Caki2 (cell line): ENCODE measurements at places on chromosomes 5 and 9. TPM values are rescaled to one million over a fixed set of nuclear protein-coding genes. Genes with fewer than 3 reads are reported as not detected.
A peak's percentile ranks its signal among the peaks of the same experiment; 100 is the strongest.

DNA sequence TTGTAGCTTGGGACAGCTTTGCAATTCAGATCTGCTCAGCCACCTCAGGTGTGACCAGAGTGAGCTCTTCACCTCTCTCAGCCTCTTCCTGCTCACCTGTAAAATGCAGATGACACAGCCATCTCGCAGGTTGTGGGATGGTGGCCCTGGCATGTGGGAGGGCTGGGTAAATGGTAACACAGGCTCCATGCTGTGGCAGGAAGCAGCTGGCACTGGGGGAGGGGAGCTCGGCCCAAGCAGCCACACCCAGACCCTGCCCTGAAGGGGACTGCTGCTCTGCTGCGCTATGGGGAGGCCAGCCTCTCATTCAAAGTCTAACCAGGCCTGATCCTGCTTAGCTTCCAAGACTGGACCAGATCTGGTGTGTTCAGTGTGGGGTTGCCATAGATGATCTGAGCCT, 24.1 kb downstream of the PHF2 start:
- DNase-seq, result no peak

DNA sequence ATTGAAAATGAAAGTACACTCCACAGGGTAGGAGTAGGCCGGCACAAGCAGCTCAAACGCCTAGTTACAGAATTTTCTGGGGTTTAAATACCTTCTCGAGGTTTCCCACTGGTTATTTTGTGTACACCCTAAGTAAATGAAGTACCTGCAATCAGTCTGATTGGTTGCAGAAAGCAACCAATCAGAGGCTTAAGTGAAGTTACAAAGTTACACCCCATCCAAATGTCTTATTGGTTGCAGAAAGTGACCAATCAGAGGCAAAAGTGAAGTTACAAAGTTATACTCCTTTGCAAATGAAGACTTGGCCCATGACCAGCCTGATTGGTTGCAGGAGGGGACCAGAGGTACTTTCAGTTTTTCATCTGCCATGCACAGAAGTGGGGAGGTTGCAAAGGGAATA, 33.2 kb upstream of the ERAP2 start:
- peak; percentile 3 for DNase-seq

DNA sequence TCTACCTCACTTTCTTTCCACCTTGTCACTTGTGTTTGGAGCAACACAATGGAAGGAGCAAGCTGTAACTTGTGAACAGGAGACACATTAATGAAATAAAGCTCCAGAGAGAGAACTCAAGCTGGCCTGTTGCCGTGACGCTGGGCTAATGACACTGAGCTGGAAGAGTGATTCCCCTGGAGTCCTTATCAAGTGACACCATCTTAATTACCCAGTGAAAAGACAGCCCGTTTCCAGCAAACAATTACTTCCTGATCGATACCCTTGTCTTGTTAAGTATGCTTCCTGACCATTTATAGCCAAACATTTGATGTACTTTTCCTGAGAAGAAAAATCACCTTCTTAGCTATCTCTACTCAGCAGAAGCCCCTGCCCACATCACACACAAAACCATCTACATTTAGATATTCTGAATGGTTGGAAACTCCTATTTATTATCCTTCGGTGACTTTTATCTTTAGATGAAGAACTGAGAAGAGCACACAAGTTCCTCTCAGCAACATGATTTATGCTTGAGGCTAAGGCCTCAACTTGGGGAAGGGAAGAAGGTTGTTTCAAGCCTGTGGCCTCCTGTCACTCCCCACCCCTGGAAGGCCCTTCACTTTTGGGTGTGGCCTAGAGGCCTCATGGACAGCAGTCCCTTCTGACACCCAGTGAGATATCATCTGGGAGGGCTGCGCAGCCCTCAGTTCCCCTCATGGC, 34.1 kb downstream of the CRHBP start:
- no peak for DNase-seq

DNA sequence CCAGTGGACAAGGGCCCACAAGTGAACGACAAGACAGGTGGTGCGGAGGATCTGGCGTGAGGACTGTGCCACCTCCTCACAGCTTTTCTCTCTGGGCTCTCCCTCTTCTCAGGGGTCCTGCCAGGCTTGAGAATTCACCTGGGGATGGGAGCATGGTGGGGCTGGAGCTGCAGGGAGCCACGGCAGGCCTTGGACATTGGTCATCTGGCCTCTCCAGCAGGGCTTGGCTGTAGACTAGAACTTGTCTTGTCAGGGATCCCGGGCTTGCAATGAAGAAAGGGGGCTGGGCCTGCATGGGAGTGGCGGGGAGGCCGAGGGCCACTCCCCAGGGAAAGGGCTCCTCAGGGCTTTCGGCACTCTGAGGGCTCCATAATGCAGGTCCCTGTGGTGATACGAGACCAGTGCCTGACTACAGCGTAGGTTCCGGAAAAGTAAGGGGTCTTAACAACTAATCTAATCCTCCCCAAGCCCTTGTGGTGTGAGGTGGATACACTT, 126.7 kb downstream of the MACROH2A1 start:
- no peak for DNase-seq

DNA sequence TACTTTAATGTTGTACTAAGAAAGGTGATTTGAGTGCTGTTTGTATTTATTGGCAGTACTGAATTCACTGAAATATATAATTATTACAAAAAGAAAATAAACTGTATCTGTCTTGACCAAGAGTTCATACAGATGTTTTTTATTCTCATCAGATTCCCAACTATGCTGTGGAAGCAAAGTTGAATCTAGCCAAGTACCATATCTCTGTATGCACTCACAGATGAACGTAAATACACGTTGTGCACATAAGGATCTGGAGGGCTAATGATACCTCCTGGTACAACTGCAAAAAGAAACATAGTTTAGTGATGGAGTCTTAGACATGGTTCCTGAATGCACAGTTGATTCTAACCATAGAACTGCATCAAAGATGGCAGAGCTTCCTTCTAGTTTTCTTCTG, 169.4 kb downstream of the CD180 start:
- DNase-seq, result no peak

DNA sequence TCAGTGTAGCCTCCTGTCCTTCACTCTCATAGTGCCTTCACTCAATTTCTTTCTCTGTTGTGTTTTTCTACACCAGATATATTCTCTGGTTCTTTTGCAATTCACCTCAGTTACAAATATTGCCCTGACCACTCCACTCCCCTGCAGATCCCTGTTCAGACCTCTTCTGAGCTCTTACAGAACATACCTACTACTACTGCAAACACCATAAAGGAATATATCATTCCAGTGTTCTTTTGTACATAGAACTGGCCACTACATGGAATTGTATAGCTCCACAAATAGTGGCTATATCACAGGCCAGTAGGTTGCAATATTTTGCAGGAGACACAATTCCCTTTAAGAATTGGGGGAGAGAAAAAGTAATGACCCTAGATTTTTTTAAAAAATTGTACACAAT, 21.0 kb downstream of the ALDH1A1 start:
- no peak for DNase-seq

- DNase-seq, result no peak
Measured at GRCh38 chr9:113646946-113647914, 183.7 kb downstream of the RGS3 start.

DNA sequence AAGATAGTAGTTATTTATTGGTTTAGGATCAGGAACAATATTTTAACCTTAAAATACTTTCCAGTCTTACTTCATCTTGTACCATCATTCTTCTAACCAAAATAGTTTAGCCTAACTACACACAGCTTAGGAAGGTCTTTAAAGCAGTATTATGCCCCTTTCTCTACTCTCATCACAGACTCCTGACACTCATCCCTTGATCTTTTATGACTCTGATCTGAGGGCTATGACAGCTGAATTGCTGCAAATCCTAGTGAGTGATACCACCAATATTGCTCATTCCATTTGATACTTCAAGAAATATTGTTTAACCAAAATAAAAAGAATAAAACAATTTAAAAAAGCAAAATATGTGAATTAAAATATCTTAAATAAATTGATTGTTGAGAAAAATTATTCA, 746.6 kb upstream of the ACO1 start:
- DNase-seq, result no peak

The PCA3 gene
- total RNA-seq, result not detected in 2 replicates

The PIP5KL1 gene
- total RNA-seq, result 6.2 and 9.2 TPM in 2 replicates

The GRM6 gene
- total RNA-seq, result not detected in 2 replicates

The DRD1 gene
- not detected in 2 replicates for total RNA-seq

The SARDH gene
- total RNA-seq, result 7.6 and 13.0 TPM in 2 replicates

The ST8SIA4 gene
- not detected in 2 replicates for total RNA-seq

The CCDC192 gene
- total RNA-seq, result not detected in 2 replicates

The ADAMTSL1 gene
- total RNA-seq, result not detected in 2 replicates
